ENCODE measurements at places on chromosomes 6 and 20.
A peak's percentile ranks its signal among the peaks of the same experiment; 100 is the strongest.

- no peak for DNase-seq
These were observed 55.5 kb upstream of the THEMIS start for GRCh38 chr6:127956260-127956888.

GRCh38 chr6:47097092-47097945, 55.2 kb upstream of the ADGRF1 start:
- DNase-seq: peak; percentile 9

GRCh38 chr6:75211920-75212590, 6.2 kb upstream of the COL12A1 start:
- DNase-seq: no peak

DNA sequence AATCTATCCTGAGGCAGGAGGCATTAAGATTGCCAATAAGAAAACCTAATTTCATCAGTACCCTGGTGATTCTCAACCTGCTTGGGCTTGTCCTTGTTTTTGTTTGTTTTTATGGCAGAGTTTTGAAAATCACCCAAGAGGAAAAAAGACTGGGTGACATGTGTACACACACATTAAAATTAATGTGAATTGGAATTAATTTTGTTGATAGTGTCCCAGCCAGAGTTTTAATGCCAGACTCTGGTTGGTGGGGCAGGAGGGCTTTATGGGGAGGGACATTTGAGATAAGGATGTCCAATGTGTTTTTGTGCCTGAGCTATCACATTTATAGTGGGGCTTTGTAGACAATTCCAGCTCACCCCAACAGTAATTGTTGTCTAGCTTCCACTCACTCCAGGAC, 184.6 kb downstream of the ID4 start:
- DNase-seq: no peak
